ENCODE measurements at places on chromosomes 2 and 18. TPM values are rescaled to one million over a fixed set of nuclear protein-coding genes. Genes with fewer than 3 reads are reported as not detected.

GRCh38 chr2:14616342-14616741 lies 16.2 kb upstream of the LRATD1 start:
- H3K4me1 ChIP-seq: peaks cover 9% of the 10 kb centered on the region
- no peak overlapping the region for H3K4me3 ChIP-seq
- H3K36me3 ChIP-seq: no peaks in the 10 kb centered on the region
- no peak overlapping the region for H3K27ac ChIP-seq

- H3K27ac ChIP-seq: no peak overlapping the region
- no peaks in the 10 kb centered on the region for H3K4me1 ChIP-seq
- H3K27me3 ChIP-seq: peaks cover 3% of the 10 kb centered on the region
- no peak overlapping the region for H3K4me3 ChIP-seq
- peak; percentile 70 for DNase-seq
- H3K36me3 ChIP-seq: no peaks in the 10 kb centered on the region
These were observed 5.0 kb upstream of the CHST10 start for GRCh38 chr2:100422320-100423055.

DNA sequence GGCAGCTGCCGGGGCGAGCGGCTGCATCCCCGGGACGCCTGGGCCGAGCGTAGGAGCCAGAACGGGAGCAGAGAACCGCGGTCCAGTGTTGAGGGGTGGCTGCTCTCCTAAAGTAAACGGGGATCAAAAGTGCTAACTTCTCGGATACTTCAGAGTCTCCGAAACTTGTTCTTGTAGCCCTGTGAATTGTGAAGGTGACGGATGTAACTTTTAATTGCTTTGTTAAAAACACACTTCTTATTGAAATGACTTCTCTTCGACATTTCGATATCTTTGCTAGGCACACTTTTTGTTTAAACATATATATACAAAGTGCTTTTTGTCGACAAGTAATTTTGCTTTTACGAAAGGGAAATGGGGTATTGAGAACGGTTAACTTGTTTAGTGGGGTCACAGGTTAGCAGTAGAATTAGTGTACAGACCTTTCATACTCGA lies 540 bp downstream of the ATP9B start:
- peaks cover 22% of the 10 kb centered on the region for H3K27me3 ChIP-seq
- peaks cover 14% of the 10 kb centered on the region for H3K4me1 ChIP-seq
- H3K4me3 ChIP-seq: peak overlapping the region; percentile 95
- DNase-seq: no peak
- peaks cover 38% of the 10 kb centered on the region for H3K36me3 ChIP-seq
- peak overlapping the region; percentile 93 for H3K27ac ChIP-seq

MAP3K19 gene
- not detected for total RNA-seq

- DNase-seq: no peak
- no peaks in the 10 kb centered on the region for H3K27me3 ChIP-seq
- H3K4me3 ChIP-seq: no peak overlapping the region
These were observed 373.9 kb downstream of the PIK3C3 start for GRCh38 chr18:42328931-42329330.

GRCh38 chr2:133976659-133977058 lies 277.2 kb upstream of the MGAT5 start:
- no peaks in the 10 kb centered on the region for H3K36me3 ChIP-seq
- H3K4me3 ChIP-seq: no peak overlapping the region
- no peaks in the 10 kb centered on the region for H3K4me1 ChIP-seq
- peaks cover 9% of the 10 kb centered on the region for H3K27me3 ChIP-seq
- DNase-seq: no peak
- no peak overlapping the region for H3K27ac ChIP-seq

DNA sequence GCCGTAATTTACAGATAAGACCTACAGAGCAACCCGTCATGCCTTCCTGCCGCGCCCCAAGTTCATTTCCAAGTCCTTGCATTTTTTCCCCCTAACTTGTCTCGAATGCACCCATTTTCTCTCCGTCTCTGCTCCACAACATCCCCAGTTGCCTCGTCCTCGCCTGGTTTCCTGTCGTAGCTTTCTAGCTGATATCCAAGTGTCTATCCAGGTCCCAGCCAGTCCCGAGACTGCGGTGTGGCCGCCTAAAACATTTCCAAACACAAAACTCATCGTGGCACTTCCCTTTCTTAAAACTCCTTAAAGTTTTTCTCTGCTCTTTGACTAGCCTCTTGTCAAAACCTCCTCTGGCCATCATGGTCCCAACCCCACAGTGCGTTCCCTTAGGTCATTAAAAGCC lies 1.2 kb upstream of the BARD1 start:
- peaks cover 32% of the 10 kb centered on the region for H3K4me1 ChIP-seq
- peaks cover 6% of the 10 kb centered on the region for H3K27me3 ChIP-seq
- peak overlapping the region; percentile 86 for H3K27ac ChIP-seq
- H3K4me3 ChIP-seq: peak overlapping the region; percentile 84

DNA sequence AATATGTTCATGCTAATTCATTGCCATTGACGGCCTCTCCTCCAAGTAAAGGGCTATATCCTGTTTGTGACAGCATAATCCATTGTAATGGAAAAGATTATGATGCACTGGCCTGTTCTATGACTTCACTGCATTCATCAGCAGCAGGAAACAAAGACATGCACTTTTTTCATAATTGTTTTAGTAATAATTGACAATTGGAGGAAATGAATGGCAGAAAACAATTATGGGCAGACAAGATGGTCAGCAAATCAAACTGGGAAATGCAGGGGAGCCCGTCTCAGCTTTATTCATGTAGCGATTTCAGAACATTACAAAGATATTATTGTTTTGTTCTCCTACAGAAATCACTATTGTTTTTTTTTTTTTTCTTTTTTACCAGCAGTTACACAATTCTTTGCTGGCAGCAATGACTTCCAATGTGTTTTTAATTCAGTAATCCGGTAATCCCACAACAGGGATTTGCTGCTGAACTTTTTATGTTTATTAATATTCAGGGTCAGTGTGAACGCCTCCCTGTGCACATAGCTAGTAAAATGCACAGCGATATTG lies 33.8 kb upstream of the RASGRP3 start:
- peak overlapping the region; percentile 75 for H3K4me3 ChIP-seq
- H3K27ac ChIP-seq: peak overlapping the region; percentile 96
- H3K4me1 ChIP-seq: peaks cover 68% of the 10 kb centered on the region
- peaks cover 2% of the 10 kb centered on the region for H3K27me3 ChIP-seq

GRCh38 chr2:166516712-166517303 lies 22.8 kb upstream of the SCN7A start:
- no peak overlapping the region for H3K27ac ChIP-seq
- H3K27me3 ChIP-seq: peaks cover 3% of the 10 kb centered on the region
- no peaks in the 10 kb centered on the region for H3K36me3 ChIP-seq
- peak; percentile 56 for DNase-seq
- no peaks in the 10 kb centered on the region for H3K4me1 ChIP-seq

RSAD2 gene
- 0.28 TPM for total RNA-seq

DNA sequence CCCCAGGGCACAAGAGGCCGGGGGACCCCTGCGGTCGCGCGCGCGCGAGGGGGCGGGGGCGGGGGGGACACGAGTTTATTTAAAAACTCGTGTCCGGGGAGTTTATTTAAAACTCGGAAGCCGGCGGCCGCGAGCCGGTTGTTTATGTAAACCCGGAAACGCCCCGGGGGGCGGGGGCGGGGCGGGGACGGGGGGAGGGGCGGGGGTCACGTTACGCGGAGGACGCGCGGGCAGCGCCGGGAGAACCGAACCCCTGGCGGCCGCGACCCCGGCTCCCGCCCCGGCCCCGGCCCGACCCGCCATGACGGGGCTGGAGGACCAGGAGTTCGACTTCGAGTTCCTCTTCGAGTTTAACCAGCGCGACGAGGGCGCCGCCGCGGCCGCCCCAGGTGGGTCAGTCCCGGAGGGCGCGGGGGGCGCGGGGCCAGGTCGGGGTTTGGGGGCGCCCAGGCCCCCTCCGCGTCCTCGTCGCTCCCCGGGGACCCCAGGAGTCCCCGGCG lies 4.4 kb downstream of the NFATC1 start:
- no peak for DNase-seq
- H3K27ac ChIP-seq: no peak overlapping the region
- H3K4me3 ChIP-seq: no peak overlapping the region
- peaks cover 28% of the 10 kb centered on the region for H3K27me3 ChIP-seq

LYG1 gene
- total RNA-seq: 1.4 TPM
